ENCODE measurements at places on chromosomes 11 and 22. TPM values are rescaled to one million over a fixed set of nuclear protein-coding genes. Genes with fewer than 3 reads are reported as not detected.

DNA sequence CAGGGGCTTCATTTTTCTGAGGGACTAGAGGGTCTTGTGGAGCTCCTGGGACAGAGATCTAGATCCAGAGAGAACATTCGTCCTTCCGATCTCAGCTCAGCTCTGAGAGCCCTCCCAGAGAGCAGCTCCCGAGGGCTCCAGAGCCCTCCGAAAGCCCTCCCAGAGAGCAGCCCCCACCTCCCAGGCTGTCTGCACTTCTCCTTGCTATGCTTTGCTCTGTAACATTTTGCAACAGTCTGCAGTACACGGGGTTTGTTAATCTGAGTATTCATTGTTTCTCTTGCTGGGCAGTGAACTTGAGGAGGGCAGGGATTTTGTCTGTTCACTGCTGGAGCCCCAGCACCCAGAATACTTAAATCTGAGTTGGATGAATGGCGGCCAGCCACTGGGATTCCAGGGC, 2.6 kb downstream of the GGA1 start:
- no peak for DNase-seq

The SYT7 gene
- total RNA-seq, result 28.2 TPM

DNA sequence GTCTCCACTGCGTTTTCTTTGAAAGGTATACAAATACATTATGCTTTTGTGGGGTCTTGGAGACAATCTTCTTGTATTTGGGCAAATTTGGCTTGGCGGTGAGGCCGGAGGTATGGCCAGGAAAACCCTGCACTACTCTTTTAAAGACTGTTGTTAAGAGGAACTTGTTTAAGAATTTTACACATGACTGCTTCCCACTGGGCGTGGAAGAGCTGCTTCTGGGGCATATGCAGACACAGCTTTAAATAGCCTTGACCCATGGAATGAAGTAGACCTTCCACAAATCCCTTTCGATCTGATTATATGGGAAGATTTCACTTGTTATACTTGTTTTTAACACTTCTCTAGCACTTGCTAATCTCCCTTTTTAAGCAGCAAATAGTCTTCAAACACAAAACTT, 453.6 kb downstream of the MN1 start:
- DNase-seq, result no peak

- DNase-seq, result no peak
Measured at GRCh38 chr11:95950905-95951304, 27.0 kb upstream of the MTMR2 start.

- DNase-seq, result no peak
Measured at GRCh38 chr11:68523743-68524142, 63.2 kb downstream of the PPP6R3 start.

The ABCG4 gene
- 1.3 TPM for total RNA-seq
